ENCODE measurements at places on chromosomes 4 and X. TPM values are rescaled to one million over a fixed set of nuclear protein-coding genes. Genes with fewer than 3 reads are reported as not detected.

The STOX2 gene
- total RNA-seq, result 4.5 TPM

The HELT gene
- total RNA-seq, result not detected

The NRK gene
- 16.1 TPM for total RNA-seq

The RASGEF1B gene
- 55.9 TPM for total RNA-seq

The TREX2 gene
- total RNA-seq, result 0.50 TPM

The CT45A3 gene
- total RNA-seq, result not detected

The IGSF1 gene
- total RNA-seq, result 0.70 TPM

- DNase-seq, result no peak
Observed at GRCh38 chr4:72351521-72351920, 217.5 kb downstream of the ADAMTS3 start.

DNA sequence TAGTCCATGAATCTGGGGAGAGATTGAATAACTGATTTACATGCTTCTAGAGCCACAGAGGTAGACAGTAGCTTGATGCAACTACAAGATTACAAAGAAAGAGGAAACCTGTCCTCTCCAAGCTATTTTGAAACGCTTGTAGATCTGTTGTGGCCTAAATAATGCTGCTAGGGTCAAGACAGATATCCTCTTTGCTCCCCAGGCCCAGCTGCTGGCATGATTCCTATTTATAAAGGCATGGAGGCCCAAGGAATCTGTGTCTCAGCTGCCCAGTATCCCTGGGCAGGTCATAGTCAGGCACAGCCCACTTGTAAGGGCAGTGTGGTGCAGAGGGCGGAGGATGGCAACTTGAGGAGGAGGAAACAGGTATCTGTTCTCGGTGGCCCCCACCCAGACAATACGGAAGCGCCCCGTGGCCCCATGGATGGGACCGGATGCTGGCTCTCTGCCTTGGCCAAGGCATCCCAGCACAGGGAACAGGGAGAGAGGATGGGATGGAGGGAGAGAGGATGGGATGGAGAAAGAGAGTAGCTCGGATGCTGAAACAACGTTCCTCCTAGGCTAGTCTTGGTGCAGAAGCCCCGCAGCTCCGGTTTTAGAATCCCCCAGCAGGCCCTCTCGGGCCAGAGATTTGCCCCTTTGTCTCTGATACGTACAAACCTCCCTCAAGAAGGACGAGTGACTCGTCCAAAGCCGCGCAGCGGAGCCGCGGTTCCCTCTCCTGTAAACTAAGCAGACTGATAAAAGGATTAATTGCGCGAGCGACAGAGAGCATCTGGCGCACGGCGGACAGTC is 767 bp upstream of the SMIM20 start:
- DNase-seq, result no peak

DNA sequence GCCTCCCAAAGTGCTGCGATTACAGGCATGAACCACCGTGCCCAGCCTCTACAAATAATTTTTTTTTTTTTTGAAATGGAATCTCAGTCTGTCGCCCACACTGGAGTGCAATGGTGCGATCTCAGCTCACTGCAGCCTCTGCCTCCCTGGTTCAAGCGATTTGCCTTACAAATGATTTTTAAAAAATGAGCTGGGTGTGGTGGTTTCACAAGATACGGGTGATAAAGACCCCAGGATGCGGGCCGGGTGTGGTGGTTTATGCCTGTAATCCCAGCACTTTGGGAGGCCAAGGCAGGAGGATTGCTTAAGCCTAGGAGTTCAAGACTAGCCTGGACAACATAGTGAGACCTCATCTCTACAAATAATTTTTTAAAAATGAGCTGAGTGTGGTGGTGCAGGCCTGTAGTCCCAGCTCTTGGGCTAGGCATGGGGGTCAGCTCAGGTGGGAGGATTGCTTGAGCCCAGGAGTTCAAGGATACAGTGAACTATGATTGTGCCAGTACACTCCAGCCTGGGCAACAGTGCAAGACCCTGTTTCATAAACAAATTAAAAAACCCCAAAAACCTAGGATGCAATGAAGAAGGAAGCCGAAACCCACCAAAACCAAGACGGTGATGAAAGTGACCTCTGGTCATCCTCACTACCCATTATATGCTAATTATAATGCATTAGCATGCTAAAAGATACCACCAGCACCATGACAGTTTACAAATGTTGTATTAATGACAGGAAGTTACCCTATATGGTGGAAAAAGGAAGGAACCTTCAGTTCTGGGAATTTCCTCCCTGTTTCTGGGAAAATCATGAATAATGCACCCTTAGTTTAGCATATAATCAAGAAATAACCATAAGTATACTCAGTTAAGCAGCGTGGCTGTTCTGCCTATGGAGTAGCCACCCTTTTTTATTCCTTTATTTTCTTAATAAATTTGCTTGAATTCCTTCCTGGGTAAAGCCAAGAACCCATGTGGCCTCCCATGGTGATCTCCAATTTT is 27.7 kb downstream of the PDGFRA start:
- no peak for DNase-seq

GRCh38 chr4:101643186-101643837 is 147.2 kb upstream of the BANK1 start:
- peak; percentile 43 for DNase-seq

DNA sequence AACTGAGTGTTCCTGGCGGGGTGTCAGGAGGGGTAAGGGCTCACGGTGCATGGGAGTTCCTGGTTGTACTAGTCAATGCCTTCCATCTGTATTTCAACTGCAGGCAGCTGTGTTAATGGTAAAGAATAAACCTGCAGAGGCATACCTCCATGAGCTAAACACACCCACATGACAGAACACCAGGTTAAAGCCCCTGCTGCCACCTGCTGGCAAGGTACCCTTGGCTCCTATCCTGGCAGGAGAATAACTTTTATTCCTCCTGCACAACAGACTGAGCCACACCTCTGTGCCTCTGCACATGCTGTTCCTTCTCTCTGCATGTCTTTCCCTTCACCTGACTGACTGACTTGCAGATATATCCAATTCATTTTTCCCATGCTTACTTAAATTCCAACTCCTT is 11.1 kb downstream of the ITIH6 start:
- DNase-seq, result no peak

GRCh38 chr4:55554453-55555030 is 7.8 kb upstream of the CLOCK start:
- DNase-seq, result peak; percentile 60

GRCh38 chrX:24676403-24677024 is 17.2 kb upstream of the POLA1 start:
- no peak for DNase-seq

- peak; percentile 93 for DNase-seq
Observed at GRCh38 chr4:30757357-30757756, 37.2 kb downstream of the PCDH7 start.

- DNase-seq, result no peak
Observed at GRCh38 chr4:63275491-63275890, 1133.8 kb downstream of the TECRL start.

- DNase-seq, result no peak
Observed at GRCh38 chr4:153916273-153916755, 127.4 kb upstream of the SFRP2 start.
